NCI-H2171 treated with DMSO at 0.1 percent for 48 hours (cell line): ENCODE measurements at places on chromosomes 3 and 15.

DNA sequence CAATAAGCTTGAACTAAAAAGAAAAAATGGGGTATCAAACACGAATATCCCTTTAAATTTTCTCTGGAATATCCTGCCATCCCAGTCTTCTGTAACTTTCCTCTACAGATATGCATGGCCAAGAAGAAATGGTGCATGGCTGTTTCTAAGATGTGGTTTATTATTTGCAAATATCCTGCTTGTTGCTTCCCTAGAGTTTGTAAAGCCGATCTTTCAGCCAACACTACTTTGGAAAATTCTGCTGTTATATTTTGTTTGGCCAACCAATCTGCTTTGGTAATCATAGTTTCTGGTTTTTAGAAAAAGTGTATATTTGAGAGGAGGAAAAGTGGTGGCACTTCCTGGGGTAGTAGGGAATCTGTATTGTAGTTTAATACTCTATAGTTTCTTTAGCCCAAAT lies 13.9 kb downstream of the PHLDB2 start:
- DNase-seq: no peak

GRCh38 chr15:93245661-93246042 lies 156.6 kb upstream of the RGMA start:
- DNase-seq: no peak

GRCh38 chr15:66422347-66422746 lies 35.6 kb downstream of the MAP2K1 start:
- DNase-seq: no peak

- DNase-seq: no peak
Observed at GRCh38 chr3:5462086-5462485, 274.6 kb downstream of the EDEM1 start.

- DNase-seq: peak; percentile 38
Observed at GRCh38 chr3:180252683-180253082, 215.9 kb upstream of the PEX5L start.

GRCh38 chr3:71966185-71966584 lies 181.2 kb upstream of the PROK2 start:
- DNase-seq: no peak

DNA sequence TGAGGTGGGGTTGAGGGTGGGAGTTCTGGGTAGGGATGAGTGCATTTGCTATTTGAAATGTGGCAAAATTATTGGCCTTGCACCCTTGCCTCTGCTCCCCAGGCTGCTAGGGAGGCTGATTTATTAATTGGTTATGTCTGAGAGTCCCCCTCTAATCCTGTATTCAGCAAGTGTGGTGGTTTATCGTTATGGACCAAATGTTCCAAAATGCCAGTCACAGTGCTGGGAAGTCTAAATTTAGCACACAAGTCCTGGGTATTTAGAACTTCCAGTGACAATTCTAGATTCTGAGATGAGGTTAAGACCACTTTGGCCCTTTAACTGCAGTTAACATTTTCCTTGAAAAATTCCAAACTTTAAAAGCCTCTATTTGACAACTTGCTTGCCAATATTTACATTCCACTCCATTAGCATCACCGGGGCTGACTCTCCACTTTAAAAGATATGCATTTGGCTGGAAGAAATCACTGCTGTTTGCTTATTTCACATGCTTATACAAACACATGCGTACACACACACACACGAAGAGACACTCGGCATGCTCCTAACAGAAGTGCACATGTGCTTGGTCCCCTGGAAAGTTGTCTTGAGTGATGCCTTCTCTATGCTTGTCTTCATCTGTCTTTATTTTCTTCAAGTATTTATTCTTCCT lies 247.7 kb downstream of the IL20RB start:
- no peak for DNase-seq

DNA sequence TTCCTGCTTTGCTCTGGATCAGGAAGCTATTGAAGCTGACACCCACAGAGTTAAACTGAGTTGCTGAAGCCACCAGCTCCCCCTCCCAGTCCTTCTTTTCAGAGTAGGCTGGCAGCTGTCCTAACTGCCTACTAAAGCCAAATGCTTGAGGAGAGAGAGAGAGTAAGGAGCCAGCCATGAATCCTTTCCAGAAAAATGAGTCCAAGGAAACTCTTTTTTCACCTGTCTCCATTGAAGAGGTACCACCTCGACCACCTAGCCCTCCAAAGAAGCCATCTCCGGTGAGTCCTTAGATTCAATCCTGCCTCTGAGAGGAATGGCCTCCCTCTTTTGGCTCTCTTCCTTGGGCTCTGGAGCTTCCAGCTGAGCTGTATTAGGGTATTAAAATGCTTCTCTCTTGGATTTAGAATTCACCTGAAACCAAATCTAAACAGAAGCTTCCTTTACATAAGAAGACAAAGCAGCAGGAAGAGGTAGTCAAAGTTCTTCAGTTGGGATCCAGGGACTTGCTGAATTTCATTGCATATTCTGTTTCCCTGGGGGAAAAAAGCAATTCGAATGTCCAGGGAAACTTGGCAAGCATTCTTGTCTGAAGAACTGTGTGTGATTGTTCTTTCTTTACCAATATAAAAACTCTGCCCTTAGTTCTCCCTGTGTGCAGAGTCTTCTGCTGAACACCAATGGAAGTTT lies at the start of gene SLC15A2:
TSS of gene SLC15A2 (plus strand) at position 101 of the 690 bp plus-strand sequence. CDS start at position 177, 76 bp downstream.
- DNase-seq: no peak

- no peak for DNase-seq
Observed at GRCh38 chr15:71118345-71118744, 3.1 kb downstream of the THSD4 start.

- DNase-seq: no peak
Observed at GRCh38 chr15:34942363-34942762, 27.2 kb downstream of the AQR start.

DNA sequence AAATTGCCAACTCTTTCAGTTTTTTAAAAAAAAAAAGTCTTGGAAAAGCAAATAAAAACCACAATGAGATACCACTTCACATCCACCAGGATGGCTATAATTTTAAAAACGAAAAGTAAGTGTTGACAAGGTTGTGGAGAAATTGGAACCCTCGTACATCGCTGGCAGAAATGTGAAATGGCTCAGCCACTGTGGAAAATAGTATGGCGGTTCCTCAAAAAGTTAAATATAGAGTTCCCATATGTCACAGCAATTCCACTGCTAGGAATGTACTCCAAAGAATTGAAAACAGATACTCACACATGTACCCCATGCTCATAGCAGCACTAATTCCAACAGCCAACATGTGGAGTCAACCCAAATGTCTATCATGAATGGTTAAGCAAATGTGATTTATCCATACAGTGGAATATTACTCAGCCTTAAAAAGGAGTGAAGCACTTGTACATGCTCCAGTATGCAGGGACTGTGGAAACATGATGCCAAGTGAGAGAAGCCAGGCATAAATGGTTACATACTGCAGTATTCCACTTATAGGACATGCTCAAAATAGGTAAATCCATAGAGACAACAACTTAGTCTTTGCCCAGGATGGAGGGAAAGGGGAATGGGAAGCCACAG lies 73.8 kb upstream of the PCSK6 start:
- no peak for DNase-seq

- DNase-seq: no peak
Observed at GRCh38 chr3:155370764-155371503, 77.5 kb upstream of the STRIT1 start.

- peak; percentile 72 for DNase-seq
Observed at GRCh38 chr3:192409838-192410683, 317.3 kb downstream of the FGF12 start.

GRCh38 chr3:138629526-138629925 lies 21.0 kb downstream of the FAIM start:
- DNase-seq: no peak

GRCh38 chr3:159451482-159451881 lies 537.2 kb upstream of the IL12A start:
- DNase-seq: no peak

DNA sequence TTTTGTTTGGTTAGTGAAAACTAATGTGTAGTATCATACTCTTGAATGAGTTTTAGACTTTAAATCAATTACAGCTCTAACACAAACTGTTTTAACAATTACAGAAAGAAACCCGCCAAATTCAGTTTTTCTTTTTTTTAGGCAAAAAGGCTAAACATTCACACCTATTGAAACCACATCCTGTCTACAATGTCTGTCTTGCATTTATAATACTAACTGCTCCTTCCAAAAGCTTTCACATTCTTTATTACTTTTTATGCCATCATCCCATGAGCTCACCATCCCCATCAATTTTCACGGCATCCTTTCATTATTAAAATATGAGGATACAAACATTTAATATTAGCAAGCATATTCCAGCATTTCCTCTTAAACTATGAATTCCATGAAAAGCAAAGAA lies 593.3 kb downstream of the FOXP1 start:
- DNase-seq: no peak

GRCh38 chr3:182797876-182798275 lies 4.6 kb downstream of the ATP11B start:
- no peak for DNase-seq

DNA sequence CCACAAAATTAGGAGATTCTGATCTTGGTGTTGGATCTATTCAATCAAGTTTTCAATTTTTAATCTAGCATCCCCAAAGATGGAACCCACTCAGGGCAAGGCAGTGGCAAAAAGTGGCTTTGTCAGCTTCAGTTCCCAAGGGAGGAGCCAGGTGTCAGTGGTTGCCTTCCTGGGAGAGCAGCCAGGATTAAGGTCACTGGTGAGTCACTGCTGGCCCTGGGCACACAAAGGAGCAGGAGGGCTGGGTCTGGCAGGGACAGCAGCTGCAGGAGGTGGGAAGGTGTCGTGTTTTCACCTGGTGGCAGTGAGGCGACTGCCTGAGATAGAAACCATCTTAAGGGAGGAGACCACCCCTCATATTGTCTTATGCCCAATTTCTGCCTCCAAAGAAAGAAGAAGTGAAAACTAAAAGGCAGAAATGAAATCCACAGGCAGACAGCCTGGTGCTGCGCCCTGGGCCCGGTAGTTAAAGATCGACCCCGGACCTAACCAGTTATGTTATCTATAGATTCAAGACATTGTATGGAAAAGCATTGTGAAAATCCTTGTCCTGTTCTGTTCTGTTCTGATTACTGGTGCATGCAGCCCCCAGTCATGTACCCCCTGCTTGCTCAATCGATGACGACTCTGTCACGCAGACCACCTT lies 5.9 kb upstream of the KLHL25 start:
- DNase-seq: peak; percentile 82

DNA sequence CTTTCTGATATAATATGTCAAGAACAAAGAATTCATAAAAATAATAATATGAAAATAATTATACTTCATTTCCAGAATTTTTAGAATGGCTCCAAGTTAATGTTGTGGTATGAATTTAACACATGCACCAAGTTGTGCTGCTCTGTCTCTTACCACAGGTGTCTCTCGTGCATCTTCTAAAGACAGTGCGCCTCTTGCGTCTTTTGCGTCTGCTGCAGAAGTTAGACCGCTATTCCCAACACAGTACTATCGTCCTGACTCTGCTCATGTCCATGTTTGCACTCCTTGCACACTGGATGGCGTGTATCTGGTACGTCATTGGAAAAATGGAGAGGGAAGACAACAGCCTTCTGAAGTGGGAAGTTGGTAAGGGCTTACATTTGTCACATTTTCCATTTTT lies 246.6 kb downstream of the KCNH8 start:
- DNase-seq: no peak

- no peak for DNase-seq
Observed at GRCh38 chr3:23938688-23939087, 6.4 kb upstream of the NR1D2 start.

DNA sequence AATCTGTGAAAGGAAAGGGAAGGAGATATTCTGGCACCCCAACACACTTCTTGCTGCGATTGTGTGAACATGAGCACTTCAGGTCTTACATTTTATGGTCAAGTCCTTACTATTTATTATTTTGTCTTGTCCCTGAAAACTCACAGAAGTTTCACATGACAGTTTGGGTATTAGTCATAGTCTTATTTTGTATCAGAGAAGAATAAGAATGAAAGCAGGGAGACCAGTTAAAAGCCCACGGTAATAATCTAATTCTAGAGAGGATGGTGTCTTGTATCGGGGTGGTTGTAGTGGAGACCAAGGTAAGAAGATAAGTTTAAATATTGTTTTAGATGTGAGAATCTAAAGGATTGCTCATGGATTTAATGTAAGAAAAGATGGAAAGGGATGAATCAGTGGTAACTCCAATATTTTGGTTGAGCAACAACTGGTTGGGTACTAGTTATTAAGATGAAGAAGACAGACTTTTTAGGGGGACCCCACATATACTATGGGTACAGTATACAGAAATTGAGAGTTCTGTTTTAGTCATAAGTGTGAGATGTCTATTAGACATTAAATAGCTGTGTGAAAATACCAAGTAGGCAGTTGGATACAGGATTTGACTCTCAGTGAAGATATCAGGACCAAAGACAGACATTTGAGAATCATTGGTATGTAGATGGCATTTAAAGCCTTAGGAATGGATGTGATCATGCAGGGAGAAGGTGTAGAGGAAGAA lies 227.6 kb downstream of the MFSD1 start:
- DNase-seq: no peak

- no peak for DNase-seq
Observed at GRCh38 chr3:138059261-138059660, 49.3 kb downstream of the CLDN18 start.

- DNase-seq: peak; percentile 12
Observed at GRCh38 chr3:901953-902778, 190.7 kb upstream of the CNTN6 start.

DNA sequence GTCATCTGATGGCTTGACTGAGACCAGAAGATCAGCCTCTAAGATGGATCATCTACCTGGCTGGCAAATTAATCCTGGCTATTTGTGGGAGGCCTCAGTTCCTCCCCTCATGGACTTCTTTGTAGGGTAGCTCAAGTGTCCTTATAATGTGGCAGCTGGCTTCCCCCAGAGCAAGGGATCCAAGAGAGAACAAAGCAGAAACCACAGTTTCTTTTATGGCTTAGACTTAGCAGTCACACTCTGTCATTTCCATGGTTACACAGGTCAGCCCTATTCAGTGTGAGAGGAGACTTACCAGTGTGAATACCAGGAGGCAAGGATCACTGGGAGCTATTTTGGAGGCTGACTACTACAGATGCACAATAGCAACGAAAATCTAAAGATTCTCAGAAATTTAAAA lies 15.3 kb upstream of the ARL14 start:
- DNase-seq: no peak

DNA sequence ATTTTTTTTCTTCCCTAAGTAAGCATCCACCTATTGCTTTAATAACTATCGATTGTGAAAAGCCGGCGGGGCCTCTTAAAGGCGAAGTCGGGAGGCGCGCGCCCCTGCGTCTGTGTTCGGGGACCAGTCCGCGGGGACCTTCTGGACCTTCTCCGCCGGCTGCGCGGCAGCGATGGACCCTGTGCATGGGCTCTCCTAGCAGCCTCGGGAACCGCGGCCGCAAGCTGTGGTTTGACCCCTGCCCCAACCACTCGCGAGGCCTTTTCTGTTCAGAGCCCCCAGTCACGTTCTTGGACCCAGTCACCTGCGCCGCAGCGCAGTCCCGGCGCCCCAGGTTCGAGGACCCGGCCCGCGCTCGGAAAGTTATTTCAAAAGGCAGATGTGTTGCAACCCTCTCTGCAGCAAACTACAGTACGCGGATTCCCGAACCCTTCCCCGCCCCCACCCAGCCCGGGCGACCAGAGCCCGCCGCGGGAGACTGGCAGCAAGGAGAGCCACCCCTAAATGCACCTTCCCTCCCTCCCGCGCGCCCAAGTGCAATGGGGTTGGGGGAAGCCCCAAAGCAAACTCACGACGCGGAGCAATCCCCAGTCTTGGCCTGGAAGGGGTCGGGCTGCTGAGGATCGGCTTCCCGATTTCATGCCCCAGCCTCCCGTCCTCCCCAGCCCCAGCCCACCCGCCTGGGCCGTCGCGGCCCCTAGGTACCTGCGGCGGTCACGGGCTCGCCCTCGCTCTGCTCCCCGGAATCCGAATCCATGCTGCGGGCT lies 684 bp downstream of the TNFAIP8L3 start:
- DNase-seq: peak; percentile 25
